ENCODE measurements at places on chromosomes 7 and 10.

DNA sequence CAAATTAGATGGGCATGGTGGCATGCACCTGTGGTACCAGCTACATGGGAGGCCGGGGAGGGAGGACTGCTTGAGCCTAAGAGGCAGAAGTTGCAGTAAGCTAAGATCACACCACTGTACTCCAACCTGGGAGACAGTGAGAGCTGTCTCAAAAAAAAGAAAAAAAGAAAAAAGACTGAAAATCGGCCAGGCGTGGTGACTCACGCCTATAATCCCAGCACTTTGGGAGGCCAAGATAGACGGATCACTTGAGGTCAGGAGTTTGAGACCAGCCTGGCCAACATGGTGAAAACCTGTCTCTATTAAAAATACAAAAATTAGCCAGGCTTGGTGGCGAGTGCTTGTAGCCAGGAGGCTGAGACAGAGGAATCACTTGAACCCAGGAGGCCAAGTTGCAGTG, 11.9 kb downstream of the RNF216 start:
- no peak for DNase-seq

GRCh38 chr10:70462349-70462984, 16.1 kb upstream of the PALD1 start:
- no peak for DNase-seq

DNA sequence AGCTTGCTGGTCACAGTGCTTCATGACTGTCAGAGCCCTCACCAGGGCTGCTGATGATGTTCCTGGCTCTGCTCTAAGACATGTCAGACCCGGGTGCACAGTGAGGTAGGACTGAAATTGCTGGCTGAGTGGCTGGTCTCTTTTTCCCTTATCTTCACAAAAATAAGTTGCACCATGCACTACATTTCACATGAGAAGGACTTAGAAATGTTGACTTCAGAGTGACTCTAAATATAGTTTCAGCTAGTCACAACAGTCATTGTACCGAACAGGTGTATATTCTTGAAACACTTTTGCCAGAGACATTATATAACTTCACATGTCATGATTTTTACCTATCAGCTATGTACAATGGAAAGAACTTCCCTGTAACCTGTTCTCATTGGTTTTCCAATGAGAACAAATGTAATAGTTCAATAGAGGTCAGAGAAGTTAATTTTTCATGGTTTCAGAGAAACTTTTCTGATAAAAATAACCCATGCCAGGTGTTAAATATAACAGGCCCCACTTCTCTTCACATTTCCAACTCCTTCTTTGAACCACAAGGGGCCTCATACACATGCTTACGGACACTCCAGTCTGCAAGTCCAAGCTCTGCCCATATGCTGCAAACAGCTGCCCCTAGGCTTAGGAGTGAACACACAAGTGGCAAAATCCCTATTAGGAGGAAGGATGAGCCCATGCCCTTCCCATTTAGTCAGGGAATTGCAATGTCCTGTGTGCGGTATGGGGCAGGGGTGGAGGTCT, 115.6 kb downstream of the CDK6 start:
- no peak for DNase-seq

DNA sequence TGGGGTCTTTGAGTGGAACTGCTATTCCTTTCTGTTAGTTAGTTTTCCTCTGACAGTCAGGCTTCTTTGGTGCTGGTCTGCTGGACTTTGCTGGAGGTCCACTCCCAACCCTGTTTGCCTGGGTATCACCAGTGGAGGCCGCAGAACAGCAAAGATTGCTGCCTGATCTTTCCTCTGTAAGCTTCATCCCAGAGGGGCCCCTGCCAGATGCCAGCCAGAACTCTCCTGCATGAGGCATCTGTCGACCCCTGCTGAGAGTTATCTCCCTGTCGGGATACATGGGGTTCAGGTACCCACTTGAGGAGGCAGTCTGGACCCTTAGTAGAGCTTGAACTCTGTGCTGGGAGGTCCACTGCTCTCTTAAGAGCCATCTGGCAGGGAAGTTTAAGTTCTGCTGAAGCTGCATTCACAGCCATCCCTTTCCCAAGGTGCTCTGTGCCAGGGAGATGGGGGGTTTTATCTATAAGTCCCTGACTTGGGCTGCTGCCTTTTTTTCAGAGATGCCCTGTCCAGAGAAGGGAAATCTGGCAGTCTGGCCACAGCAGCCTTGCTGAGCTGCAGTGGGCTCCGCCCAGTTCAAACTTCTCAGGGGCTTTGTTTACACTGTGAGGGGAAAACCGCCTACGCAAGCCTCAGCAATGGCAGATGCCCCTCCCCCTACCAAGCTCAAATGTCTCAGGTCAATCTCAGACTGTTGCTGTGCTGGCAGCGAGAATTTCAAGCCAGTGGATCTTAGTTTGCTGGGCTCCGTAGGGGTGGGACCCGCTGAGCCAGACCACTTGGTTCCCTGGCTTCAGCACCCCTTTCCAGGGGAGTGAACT, 89.7 kb upstream of the CDK6 start:
- no peak for DNase-seq

- DNase-seq: peak; percentile 6
These were observed 62.4 kb downstream of the MICU1 start for GRCh38 chr10:72563327-72563932.

GRCh38 chr10:28633750-28634149, 43.6 kb upstream of the BAMBI start:
- DNase-seq: no peak

Data from activated CD4-positive, alpha-beta T cell treated with anti-CD3 and anti-CD28 coated beads, Interleukin-2, amount 50 U/mL, for 48 hours (primary cell).